NCI-H1436 treated with DMSO at 0.1 percent for 48 hours (cell line): ENCODE measurements at places on chromosomes 2 and 18.
A peak's percentile ranks its signal among the peaks of the same experiment; 100 is the strongest.

- no peak for DNase-seq
Observed at GRCh38 chr2:135198481-135198880, 146.4 kb downstream of the RAB3GAP1 start.

DNA sequence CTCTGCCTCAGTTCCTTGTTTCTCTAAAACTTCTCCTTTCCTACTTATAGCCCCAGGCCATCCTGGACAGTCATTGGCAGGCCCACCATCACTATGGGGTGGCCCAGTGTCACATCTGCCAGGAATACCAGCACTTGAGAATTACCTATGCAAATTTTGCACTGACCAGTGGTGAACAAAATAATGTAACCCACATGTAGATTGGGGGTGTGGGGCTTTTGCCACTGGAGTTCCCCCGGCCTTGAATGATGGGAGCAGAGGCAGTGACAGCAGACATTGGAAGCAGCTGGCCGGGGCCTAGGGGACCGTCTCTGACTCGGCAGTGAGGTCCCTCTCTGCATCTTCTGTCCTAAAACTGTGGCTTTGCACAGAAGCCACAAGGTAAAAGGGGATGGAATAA lies 24.9 kb upstream of the DNMT3A start:
- no peak for DNase-seq

DNA sequence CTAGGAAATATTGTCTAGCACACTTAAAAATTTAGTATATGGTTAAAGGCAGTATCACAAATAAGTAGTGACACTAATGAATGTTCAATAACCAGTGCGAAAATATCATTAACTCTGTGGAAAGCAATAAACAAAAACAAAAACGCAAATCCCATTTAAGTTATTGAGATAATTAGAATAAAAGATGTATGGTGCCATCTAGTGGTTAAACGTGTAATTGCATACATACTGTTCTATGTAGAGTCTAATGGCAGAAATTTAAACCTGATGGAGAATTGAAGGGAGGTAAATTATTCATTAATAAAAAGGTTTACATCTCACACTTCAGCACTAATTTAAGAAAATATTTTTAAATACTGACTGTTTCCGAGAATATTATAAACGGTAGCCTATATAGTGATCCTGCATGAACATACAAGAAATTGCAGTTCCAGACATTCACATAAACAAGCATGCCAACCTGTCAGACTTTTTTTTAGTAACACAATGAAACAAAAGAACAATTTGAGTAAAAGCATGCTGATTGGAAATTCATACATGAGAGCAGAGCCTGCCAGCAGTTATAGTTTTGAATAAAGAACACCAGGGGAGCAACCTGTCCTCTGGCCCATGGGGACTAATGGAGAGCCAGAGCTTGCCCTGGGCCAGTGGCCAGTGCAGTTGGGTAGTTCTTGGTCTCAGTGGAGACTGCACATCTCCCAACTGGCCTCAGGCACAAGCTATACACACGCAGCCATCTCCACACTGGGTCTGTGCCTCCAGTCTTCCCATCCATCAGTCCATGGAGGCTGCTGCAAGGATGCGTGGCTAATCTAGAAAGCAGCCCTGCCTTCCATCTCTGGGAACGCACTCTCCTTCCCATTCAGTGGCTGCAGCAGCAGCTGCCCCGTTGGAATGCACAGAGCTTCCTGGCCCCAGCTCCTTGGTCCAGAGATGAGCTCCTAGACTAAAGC lies 28.0 kb downstream of the GCG start:
- DNase-seq, result no peak

DNA sequence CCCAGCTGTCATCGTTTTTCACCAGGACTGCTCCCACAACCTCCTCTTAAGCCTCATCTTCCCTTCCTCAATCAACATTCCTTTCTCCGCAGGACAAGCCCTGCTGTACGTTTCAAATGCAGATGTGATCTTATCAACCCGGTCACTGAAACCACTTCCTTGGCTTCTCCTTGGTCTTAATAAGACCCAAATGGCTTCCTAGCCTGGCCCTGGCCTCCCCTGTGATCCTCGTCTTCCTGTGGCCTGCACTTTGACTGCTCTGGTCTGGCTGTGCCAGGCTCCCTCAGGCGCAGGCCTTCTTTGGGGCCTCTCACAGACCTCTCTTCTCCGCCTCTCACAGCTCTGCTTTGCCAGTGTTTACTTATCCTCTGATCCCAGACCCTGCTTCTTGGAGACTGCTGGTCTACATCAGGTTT lies 4.7 kb upstream of the ADNP2 start:
- DNase-seq, result no peak

GRCh38 chr2:169472249-169472648 lies 7.0 kb upstream of the BBS5 start:
- no peak for DNase-seq

DNA sequence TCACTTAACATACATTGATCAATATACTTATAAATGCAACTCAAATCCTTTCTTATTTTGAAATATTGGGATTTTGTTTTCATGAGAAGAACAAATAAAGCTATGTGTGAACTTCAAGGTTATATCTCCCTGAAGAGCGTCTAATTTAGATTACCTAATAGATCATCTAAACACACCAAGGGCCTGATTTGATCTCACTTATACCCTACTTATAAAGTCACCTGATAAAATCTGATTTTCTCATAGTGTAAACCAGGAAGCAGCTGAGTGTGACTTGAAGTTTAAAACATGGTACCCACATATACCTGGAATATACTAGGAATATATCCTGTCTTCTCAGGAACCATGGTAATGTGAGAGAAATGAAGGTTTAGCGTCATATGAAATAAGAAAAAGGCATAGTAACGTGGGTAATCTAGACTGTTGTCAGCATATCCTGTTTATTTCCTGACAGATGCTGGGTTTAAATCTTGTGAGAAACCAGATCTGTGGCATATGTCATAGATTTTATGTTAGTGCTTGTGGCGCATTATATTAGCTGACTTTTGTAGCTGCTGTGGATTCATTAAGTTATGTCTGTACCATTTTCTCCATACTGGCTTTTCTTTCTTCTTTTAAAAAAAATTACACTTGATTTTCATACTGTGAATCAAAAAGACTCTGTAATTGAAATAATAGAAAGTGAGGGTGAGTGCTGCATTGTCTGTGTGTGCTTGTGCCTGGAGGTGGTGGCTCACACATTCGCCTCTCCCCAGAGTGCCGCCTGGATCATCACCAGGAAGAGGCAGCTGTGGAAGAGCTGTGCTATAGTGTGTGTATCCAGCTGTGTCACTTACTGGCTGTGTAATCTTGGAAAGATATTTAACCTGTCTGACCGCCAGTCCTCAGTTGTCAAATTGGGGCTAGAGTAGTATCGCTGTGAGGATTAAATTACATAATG lies 164.0 kb downstream of the MYO3B start:
- DNase-seq, result no peak

DNA sequence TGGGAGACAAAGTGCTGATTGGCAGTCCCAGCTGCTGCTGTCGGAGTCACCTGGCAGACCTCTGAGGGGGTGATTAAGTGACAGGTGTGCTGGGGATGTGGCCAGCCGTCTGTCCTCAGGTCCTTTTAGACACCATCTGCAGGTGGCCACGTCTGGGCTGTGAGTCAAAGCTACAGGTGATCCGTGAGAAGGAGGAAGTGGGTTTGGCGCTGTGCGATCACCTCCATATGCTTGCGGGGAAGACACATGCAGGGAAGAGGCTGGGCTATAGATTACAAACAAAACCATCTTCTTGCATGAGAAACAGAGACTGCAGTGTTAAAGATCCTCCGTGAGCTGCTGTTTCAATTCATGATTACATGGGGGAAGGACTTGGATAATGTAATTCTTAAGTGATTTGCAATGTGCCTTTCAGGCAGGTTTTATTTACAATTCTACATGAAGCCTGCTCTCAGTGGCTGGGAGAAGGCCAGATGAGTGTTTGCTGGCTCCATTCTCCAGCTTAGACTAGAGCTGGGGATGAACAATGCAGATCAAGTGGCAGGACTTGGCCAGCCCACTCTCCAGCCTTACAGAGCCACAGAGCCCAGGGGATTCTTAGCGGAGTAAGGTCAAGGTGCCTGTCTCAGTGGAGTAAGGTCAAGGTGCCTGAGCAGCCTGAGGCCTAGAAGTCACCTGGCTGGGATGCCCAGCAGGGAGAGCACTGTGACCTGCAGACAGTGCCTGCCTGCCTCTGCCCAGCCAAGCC lies 87.8 kb downstream of the LYPD1 start:
- DNase-seq, result peak; percentile 54

DNA sequence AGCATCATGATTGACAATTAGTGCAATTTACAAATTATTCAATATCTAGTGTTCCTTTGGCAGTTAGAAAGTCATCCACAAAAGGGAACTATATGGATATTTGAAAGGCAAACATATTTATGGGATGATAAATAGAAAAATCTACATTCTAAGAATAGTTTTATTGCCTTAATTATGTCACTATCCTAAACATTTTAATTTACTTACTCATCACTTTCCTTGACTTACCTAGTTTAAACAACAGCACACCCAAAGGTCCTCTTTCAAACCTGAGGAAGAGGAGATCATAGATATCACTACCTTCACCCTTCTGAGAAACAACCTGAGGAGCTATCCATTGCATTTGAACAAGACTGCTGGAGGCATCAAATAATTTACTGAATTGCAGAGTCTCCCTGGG lies 184.5 kb downstream of the WDPCP start:
- no peak for DNase-seq

GRCh38 chr2:97718051-97718882 lies 4.9 kb downstream of the ZAP70 start:
- DNase-seq, result no peak

- peak; percentile 22 for DNase-seq
Observed at GRCh38 chr2:16713011-16713423, 47.4 kb upstream of the CYRIA start.

- DNase-seq, result no peak
Observed at GRCh38 chr2:49146401-49146800, 7.9 kb downstream of the FSHR start.

DNA sequence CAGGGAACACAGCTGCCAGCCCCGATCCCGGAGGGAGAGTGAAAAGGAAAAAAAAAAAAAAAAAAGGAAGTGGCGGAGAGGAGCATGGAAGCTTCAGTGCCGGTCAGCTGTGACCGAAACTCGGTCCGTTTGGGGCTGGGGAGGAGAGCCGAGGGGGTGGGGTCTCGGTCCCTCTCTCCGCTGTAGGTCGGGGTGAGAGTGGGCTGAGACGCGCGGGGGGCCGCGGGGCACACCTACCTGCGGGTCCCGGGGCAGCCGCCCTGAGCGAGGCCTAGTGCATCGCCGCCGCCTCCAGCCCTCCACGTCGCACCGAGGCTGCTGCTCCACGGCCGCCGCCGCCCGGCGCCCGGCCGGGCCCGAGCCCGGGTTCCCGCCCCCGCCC lies 536 bp downstream of the VPS54 start:
- DNase-seq, result no peak
